ENCODE measurements at places on chromosomes 7 and 10. TPM values are rescaled to one million over a fixed set of nuclear protein-coding genes. Genes with fewer than 3 reads are reported as not detected.

The OR2A1 gene
- total RNA-seq = not detected

DNA sequence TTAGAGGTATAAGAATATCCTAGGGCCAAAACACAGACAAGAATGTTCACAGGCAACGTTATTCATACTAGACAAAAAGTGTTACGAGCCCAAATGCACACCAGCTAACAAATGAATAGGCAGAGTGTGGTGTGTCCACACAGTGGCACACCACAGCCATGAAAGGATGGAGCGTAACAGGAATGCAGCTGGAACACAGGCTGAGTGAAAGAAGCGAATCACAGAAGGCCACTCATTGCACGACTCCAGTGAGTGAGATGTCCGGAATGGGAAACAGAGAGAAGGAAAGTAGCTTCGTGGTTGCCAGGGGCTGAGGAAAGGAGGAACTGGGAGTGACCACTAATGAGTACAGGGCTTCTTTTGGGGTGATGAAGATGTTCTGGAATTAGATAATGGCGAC, 198.8 kb downstream of the TNS3 start:
- no peak overlapping the region for H3K4me3 ChIP-seq
- no peak for DNase-seq
- H3K27ac ChIP-seq = no peak overlapping the region
- H3K36me3 ChIP-seq = no peaks in the 10 kb centered on the region
- H3K4me1 ChIP-seq = no peaks in the 10 kb centered on the region

The LOXL4 gene
- total RNA-seq = not detected

The AFAP1L2 gene
- 4.0 TPM for total RNA-seq

The PIP gene
- total RNA-seq = not detected

The AMZ1 gene
- 0.40 TPM for total RNA-seq

The PPP1R17 gene
- total RNA-seq = not detected

Data from activated CD8-positive, alpha-beta memory T cell treated with anti-CD3 and anti-CD28 coated beads, Interleukin-2, amount 10 ng/mL, durations not matched to agents 7 days and 5 days (primary cell).